ENCODE measurements at places on chromosomes 4 and X.

- DNase-seq = no peak
Measured at GRCh38 chr4:165682611-165683010, 190.4 kb upstream of the TLL1 start.

DNA sequence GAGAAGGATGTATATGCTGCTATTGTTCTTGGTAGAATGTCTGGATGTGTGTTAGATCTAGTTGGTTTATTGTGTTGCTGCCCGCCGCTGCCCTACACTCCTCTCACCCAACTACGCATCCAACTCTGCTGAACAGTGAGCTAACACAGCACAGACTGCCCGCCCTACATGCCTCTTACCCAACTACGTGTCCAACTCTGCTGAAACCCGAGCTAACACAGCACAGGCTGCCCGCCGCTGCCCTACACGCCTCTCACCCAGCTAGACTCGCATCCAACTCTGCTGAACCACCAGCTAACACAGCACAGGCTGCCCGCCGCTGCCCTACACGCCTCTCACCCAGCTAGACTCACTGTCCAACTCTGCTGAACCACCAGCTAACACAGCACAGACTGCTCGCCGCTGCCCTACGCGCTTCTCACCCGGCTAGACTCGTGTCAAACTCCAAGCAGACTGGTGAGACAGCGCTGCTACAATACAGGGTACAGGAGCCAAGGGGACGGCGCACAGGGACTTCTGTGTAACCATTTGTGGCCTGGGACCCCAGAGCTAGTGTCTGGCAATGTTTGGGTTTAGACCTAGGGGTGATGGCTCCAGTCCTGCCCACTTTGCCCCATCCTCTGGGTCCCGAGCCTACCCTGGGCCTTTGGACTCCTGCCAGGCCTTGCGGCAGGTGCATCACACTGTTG is 11.6 kb upstream of the CTBP1 start:
- peak; percentile 47 for DNase-seq

- DNase-seq = no peak
Measured at GRCh38 chrX:134512566-134512965, 52.6 kb downstream of the HPRT1 start.

DNA sequence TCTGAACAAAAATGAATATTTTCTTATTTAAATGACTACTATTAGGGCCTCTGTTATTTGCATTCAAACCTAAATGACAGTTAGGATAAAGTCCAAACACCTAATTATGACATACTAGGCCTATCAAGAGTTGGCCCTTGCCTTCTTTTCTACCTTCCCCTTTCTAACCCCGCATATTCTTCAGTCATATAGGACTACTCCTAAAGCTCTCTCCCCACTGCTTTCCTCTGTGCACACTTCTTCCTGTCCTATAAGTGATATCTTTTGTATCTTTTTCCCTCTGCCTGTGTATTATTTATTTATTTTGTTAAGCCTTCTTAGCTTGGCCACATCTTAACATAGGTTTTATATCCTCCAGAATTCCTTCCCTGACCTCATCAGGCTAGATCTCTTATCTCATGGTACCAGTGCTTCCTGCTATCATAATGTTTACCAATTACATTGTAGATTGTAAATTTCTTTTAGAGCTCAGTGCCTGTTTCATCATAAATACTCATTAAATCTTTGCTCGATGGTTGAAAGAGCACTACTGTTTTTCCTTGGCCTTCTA is 22.5 kb downstream of the ERVMER34-1 start:
- DNase-seq = no peak

DNA sequence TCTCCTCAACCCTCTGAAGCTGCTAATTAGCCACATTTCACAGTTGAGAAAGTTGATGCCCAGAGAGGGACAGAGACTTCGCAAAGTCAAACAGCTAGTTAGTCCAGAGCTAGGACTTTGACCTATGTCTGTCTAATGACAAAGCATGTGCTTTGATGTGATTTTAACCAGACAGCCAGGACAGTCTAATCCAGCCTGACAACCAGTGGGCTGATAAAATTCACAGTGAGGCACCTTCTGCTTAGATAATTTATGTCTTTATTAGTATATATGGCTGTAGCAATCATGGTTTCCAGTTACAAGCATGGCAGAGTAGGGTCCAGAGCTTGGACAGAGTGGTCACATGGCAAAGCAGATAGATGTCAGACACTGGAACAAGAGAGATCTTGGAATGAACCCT is 133.6 kb upstream of the C1QTNF7 start:
- no peak for DNase-seq

DNA sequence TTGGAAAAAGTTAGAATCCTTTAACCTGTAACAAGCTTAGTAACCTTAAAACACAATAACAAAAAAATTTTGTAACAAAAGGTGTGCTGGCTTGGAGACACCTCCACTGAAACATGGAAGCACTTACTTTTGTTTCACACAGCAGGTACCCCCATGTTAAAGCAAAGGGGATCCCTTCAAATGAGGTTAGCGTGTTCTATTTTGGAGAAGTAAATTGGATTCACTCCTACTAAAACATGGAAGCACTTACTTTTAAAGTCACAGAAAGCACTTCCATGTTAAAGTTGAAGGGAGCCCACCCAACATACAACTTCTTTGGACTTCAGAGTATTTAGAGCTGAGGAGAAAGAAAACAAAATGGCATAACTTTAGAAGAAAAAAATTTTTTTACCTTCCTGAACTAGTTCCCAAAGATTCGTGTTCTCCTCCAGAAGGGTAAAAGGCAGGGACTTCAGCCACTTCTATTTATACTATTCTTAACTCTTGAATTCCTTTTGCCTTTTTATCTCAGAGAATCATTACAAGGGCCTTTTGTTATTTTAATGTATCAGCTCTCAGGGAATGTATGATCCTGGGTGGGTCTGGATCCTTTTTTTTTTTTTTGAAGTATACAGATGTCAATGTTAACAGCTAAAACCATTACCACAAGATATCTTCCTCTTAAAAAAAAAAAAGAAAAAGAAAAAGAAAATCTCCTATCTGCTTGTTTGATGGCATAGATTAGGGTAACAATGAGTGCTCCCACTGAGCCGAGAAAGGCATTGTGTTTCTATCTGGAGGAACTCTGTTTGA is 11.5 kb downstream of the LARP7 start:
- no peak for DNase-seq

- DNase-seq = no peak
Measured at GRCh38 chr4:23934915-23935314, 45.1 kb upstream of the PPARGC1A start.

DNA sequence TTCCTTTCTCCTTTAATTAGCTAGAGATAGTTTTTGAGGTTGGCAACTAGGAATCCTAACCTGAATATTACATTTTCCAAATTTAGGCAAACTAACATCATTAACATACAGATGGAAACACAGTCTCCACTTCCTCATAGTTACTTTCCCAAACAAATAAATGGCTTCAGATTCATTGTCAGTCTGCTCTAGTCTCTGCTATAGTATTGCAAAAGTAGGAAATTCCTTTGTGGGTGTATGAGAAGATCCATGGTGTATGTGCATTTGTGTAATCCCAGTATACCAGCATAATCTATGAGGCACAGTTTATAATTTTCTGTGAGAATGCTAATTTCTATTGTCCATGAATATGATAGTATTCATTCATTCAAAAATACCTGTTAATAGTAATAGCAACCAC is 3.0 kb upstream of the NDP start:
- no peak for DNase-seq

DNA sequence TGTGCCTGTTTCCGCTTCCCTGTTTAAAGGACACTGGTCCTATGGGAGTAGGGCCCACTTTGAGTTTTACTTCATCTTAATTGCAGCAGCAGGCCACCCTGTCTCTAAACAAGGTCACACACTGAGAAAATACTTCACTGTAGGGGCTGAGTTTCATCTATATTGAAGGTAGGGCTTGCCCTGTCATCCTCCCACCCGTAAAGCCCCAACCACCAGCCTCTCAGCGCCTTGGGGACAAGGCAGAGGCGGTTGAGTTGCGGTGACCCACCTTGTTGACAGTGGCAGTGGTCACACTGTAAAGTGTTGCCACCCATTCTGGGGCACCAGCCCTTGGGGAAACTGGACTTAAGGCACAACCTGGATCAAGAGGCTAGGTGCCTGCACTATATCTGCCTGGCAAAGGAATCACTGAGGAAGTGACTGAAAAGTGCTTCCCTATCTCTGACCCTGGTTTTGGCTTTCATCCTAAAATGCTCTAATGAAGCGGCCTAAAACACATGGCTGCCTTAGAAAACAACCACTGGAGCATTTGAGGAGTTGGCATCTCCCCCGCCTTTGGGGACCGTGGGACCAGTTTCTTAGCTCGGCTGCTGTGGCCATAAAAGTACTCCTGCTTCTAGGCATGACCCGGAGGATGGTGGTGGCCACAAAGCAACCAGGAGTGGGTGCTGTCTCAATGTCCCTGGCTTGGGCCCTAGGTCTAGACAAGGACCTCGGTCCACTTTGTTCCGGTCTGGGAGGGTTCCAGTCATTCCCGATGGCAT is 7.8 kb upstream of the WDR1 start:
- DNase-seq = no peak

DNA sequence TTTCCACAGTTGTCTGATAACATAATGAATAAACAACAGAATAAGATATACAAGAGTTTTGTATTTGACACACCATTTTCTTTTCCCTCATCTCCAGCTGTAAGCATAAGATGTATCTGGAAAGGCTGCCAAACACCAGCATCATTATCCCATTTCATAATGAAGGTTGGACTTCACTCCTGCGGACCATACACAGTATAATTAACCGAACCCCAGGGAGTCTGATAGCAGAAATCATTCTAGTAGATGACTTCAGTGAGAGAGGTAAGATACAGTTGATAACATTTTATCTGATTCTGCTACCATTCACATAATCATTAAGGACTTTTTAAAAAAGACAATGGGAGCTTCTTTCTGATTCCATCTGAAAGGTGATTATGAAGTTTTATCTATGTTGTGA is 535.2 kb downstream of the GALNTL6 start:
- no peak for DNase-seq

- DNase-seq = peak; percentile 62
Measured at GRCh38 chrX:46574774-46575381, 1.3 kb downstream of the CHST7 start.

GRCh38 chr4:114304046-114304445 is 294.6 kb upstream of the UGT8 start:
- DNase-seq = no peak

DNA sequence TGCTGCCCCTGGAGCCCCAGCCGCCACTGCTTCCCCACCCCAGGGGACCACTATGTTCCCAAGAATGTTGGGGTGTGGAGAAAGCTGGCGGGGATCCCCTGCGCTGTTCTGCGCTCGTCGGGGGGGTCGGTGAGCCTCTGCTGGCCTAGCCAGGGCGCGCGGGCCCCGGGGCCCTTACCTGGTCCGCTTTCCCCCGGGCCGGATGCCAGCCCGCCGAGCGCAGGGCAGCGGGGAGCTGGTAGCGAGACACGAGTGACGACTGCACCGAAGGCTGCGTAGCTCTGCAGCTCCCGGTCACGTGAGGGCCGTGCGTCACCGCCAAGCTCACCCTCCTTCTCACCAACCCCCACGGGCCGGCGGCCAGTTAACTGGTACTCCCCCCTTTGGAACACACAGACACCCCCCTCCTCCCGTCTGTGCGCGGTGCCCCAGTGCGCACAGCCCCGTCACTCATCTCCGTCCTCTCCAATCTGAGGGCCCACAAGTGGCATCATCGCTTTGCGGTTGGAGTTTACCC is at the start of gene BEX1:
Gene BEX1, minus strand, starts transcription at position 254 of the 517 bp plus-strand sequence. CDS start 897 bp downstream, outside the sequence.
- no peak for DNase-seq

DNA sequence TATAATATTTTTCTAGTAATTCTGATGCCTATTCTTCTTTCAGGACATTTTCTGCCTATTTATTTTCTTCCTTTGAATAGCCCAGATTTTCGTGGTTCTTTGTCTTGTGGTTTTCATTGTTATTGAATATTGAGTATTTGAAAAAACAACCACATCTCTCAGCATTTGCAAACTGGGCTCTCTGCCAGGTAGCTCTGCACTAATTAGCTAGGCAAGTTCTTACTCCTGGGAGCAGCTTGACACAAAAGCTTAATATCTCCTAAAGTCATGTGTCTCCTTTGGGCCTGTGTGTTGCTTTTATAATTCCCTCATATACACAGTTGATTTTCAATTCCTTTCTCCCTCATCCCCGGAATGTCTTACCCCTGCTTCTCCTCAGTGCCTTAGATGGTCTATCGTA is 413.5 kb upstream of the GRIA3 start:
- DNase-seq = no peak

DNA sequence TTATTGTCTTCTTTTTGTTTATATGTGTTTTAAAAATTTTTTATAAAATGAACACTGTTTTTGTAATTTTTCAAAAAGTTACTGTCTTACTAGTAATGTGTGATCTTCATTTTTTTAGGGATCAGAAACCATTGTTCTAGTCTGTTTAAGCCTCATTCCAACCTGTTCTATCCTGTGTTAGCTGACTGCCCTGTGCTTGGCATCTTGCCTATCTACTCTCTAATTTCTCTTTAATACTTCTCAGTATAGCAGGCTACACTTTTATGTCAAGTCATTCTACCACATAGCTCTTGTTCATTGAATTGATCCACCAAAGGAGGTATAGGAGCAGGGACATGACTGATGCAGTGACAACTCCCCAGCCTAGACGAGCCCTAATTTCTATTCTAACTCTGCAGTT is 70.2 kb upstream of the PLS3 start:
- no peak for DNase-seq

Measured in activated CD8-positive, alpha-beta memory T cell treated with anti-CD3 and anti-CD28 coated beads for 24 hours (primary cell).